Fibroblast of skin of abdomen (primary cell): ENCODE measurements at places on chromosomes 4 and X.
A peak's percentile ranks its signal among the peaks of the same experiment; 100 is the strongest.

DNA sequence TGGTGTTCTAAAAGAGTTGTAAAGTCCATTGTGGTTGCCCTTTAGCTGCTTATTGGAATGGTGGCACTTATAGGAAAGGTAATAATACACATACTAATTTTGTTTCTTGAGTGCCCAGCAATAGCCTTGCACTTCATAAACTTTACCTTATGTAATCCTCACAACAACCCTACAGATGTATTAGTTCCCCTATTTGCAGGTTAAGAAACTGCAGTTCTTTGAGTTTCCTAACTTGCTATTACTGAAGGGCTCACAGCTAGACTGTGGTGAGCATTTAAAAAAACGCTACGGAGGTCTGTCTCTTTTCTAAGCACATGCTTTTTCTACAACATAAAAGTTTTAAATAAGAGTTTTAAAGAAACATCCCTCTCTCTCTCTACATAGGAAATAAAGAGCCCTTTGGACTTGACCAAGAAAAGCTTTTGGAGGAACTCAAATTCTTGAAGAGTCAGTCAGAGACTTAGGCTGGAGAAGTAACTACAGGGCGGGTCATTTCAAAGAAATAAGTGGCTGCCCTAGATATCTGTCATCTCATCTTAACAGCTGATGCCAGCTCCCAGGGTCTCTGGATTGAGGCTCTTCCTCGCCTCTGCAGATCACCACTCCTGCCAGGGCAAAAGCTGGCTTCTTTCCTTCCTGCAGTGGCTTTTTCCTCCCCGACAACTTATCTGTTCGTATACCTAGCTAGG lies 42.0 kb upstream of the FBXW7 start:
- DNase-seq, result no peak

DNA sequence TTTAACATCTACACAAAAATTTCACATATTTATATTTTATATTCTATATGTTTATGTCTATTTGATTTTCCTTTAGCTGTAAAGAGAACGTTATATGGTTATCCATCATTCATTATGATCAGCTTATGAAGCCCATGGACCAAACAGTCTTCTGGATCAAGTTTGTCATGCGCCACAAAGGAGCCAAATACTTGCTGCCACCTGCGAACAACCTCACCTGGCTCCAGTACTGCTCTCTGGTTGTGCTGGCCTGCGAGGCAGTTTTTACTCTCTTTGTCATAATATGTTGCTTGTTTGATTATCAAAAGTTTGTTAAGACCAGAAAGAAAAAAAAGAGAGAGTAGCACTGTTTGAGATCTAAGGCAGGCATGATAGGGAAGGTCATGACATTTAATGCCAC lies 38.2 kb downstream of the UGT2B7 start:
- DNase-seq, result no peak

- no peak for DNase-seq
Observed at GRCh38 chrX:110944751-110945675, 149.4 kb upstream of the CHRDL1 start.

DNA sequence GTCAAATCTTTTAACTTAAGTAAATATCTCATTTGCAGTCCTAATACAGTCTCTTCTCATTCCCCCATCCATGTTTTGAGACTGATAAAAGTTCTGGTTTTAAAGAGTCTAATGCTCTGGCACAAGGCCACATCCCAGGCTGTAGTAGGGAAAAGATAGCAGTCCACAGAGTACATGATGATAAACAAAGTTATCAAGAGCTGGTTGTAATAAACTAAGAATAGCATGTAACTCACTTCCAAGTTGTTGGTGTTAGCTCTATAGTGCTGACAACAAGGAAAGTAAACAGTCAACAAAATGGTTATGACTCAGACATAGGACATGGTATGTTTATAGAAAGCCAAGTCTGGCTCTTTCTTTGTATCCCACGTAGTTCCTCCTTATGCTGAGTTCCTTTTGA lies 21.8 kb upstream of the AREG start:
- no peak for DNase-seq

GRCh38 chr4:174553031-174553430 lies 30.7 kb upstream of the HPGD start:
- DNase-seq, result no peak

GRCh38 chr4:77600521-77601451 lies 4.8 kb upstream of the CXCL13 start:
- peak; percentile 17 for DNase-seq

DNA sequence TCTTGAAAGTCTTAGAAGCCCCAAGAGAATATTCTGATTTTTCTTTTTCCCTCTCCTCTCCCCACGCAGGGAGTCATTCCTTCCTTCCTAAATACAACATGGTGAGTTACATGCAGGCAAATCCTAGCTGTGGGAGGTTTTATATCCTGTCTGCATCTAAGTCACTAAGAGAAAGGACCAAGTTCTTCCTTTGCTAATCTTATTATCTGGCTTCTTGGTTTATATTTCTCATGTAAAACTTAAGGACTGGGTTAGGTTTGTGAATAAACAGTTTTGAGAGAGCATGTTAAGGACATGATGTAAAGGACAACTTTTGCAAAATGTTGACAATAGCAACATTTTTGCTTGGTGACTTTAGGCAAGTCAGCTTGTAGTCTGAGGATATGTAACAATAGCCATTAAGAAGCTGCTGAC lies 5.1 kb upstream of the CXCL9 start:
- DNase-seq, result no peak

- no peak for DNase-seq
Observed at GRCh38 chr4:62627141-62627540, 1427.0 kb downstream of the ADGRL3 start.

DNA sequence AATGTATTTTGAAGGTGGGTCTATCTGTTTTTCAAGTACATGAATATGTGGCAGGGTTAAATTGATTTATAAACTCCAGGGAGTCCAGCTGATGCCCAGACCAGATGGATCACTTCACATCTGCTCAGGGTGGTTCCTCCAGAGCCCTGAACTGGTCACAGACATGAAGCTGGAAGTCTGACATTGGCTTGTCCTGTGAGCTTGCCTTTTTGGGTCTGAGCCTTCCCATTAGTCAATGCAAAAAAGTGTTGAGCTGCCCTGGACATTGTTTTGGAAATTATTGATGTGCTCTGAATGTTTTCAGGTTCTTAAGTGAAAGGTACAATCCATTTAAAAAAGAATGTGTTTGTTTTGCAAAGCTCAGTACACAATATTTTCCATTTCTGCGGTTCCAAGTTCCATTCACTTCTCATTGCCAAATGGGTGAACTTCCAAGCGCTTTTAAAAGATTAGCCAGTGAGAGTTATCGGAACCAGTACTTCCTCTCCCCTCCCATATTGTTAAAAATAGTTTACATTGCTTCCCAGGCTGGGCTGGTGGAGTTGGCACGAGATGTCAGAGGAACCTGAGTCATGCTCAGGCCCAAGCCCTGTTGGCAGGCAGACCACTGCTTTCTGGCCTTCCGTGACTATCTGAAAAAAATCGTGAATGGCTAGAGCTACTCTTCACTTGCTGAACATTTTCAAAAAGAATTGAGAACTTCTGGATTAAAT lies 52.1 kb downstream of the PDGFRA start:
- DNase-seq, result peak; percentile 64

- DNase-seq, result no peak
Observed at GRCh38 chr4:3031357-3032082, 42.8 kb downstream of the HTT-AS start.

DNA sequence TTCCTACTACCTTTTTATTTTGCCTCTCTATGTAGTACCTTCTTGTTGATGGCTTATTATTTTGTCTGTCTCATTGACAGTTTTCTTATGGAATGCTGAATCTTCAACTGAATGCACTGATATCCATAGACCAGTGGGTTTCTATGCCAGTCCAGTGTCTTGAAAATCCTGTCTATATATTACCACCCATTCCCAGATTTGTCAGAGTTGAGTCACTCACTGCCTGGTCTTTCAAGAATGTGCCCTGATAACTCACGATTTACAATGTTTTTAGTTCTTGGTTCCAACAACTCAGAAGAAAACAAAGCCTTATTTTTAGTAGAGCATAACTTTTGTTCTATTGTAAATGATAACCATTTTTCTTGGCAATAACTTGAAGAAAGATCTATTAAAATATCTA lies 606.0 kb upstream of the PITX2 start:
- DNase-seq, result peak; percentile 48

- no peak for DNase-seq
Observed at GRCh38 chr4:103108542-103108941, 8.9 kb upstream of the BDH2 start.

DNA sequence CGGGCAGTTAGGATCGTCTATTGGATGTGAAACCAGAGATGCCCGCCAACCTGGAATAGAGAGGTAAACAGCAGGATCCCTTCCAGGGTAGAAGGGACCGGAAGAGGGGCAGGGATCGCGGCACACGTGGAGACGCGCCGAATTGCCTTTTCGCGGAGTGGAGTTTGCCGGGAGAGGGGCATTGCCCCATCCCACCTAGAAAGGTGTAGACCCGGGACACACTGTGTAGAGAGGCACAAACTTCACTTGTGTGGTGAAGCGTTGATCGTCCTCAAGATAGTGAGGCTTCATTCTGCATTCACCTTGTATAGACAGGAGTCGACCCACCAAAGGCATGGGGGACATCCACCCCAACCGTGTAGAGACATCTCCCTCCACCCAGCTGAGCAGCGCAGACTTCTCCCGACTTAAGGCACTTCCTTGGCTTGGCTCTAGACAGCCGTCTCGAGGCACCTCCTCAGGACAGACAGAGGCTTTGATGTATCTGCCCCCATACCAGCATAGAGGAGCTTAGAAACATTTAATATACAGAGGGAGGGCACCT lies 410 bp downstream of the GNL3L start:
- DNase-seq, result no peak

- no peak for DNase-seq
Observed at GRCh38 chr4:103496800-103497199, 223.0 kb downstream of the TACR3 start.

DNA sequence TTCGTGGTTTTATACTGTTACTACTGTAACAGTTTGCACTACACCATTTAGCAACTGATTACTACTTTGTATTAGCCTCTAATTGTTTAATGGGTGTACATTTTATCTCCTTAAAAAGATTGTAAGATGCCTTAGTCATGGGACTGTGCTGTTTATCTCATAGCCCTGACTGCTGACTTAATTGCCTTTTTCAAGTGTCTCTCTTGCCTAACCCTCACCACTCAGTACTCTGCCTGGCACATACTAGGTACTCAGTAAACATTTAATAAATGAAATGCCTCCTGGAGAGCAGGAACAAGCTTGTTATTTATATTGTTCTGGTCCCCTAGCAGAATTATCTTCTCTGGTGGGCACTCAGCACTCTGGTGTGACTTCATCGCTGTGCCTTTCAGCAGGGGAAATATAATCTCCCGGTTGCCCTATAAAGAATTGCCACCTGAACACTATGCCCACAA lies 1.7 kb upstream of the STIM2 start:
- no peak for DNase-seq

DNA sequence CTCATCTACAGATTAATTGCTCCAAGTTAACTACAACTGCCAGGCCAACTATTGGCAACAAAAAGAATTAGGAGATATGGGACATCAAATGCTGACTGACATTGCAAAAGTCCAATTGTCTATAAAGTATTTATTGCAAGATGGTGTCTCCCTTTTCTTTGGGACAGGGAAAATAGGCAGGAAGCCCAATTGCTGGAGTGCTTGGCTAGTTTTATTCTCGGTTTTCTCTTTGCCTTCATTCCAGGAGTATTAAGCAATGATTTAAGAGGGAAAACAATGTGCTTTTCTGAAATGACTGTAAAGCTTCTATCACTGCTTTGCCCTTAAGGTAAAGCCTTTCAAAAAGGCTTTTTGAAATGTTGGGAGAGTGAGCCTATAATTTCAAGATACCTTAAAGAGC lies 62.8 kb upstream of the DIAPH2 start:
- no peak for DNase-seq
